Sciatic nerve (tissue), 2 donors: ENCODE measurements at places on chromosomes 11 and 22. TPM values are rescaled to one million over a fixed set of nuclear protein-coding genes. Genes with fewer than 3 reads are reported as not detected.

GRCh38 chr11:124760205-124760652, 1.9 kb downstream of the ESAM start:
- DNase-seq: no peak

DNA sequence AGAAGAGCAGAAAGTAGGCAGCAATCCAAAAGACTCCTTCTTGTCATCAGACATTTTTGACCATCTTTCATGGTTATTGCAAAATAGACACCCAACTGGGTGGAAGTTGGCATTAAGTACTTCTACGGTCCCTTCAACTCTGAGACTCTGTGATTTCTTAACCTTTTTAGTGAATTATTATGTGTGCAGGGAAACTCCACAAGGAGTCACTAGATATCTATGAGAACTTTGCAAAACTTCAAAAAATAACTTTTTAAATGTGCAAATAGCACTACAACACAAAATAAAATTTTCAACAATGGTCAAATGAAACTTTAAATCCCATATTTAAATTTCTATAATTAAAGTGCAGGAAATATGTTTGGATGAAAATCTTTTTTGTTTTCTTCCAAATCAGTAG, 88.7 kb downstream of the SLC17A6 start:
- no peak for DNase-seq

DNA sequence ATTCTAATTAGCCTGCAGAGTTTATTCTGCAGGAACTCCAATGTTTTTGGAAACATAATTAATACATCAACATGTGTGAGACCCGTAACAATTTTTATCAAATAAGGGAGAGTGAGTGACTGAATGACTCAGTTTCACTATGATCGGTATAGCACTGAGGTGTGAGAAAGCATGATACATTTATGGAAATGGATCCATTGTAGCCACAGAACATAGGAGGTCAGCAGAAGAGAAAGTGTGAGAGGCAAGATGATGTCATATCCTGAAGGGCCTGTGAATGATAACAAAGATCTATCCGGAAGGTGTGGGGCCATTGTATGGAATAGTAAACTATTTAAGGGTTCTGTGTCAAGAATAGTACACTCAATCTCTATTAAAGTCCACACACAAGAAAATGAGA, 1406.1 kb upstream of the TENM4 start:
- no peak for DNase-seq

DNA sequence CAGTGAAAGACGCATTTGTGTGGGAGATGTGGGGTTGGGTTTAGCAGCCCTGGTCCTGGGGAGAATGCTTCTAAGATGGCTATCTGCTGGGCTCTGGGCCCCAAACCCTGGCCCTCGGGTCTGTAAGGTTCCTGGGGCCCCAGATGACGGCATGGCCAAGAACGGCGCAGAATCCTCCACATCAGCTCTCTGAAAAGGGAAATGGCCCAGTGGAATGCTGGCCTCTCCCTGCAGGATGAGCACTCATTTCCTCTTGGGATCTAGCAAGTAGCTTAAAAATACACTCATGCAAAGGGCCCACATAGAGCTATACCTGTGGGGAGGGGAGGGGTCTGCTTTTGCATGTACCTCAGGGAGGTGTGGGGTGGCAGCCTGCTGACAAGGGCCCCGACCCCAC, 37.5 kb upstream of the LINC01488 start:
- DNase-seq: no peak

DNA sequence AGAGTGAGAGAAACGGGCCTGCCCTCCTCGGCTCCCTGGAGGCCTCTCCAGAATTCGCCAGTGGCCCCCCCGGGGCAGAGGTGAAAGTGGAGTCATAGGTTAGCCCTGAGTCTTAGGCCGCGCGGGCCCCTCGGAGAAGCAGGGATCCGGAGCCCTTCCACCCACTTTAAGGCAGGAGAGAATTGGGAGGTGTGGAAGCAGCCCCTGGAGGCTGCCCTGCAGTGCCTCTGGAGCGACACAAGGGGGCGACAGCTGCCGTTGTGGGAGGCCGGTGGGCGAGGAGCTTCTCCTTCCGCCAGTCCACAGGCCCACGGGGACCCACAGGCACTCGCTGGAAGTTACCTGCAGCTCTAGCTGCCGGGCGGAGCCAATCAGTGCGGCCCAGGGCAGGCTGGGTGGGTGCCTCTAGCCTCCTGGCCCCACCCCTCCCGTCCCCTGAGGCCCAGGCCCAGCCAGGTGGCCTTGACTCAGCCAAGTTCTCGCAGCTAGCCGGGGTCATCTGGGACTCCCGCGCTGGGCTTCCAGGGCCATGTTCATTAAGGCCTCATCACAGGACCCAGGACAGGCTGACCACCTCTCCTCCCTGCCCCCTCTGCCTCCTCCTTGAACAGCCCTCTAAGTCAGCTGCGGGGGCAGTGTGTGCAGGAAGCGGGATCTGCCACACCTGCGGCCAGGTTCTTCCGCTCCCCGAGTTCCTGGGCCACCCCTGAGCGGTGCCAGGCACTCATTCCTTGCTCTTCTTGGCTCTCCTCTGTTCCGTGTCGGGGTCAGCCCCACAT, 5.0 kb downstream of the DGKZ start:
- DNase-seq: no peak

- no peak for DNase-seq
Measured at GRCh38 chr22:38724926-38725571, 19.3 kb downstream of the GTPBP1 start.

GRCh38 chr11:69704508-69705253, 859 bp upstream of the FGF19 start:
- DNase-seq: no peak

GRCh38 chr11:10019906-10020682, 273.9 kb downstream of the SBF2 start:
- no peak for DNase-seq

- DNase-seq: no peak
Measured at GRCh38 chr11:120894202-120894985, 129.5 kb upstream of the TBCEL start.

GRCh38 chr22:33829546-33830280, 90.6 kb downstream of the LARGE1 start:
- DNase-seq: no peak

GRCh38 chr22:23113847-23114720, 27.7 kb downstream of the RSPH14 start:
- DNase-seq: no peak

DNA sequence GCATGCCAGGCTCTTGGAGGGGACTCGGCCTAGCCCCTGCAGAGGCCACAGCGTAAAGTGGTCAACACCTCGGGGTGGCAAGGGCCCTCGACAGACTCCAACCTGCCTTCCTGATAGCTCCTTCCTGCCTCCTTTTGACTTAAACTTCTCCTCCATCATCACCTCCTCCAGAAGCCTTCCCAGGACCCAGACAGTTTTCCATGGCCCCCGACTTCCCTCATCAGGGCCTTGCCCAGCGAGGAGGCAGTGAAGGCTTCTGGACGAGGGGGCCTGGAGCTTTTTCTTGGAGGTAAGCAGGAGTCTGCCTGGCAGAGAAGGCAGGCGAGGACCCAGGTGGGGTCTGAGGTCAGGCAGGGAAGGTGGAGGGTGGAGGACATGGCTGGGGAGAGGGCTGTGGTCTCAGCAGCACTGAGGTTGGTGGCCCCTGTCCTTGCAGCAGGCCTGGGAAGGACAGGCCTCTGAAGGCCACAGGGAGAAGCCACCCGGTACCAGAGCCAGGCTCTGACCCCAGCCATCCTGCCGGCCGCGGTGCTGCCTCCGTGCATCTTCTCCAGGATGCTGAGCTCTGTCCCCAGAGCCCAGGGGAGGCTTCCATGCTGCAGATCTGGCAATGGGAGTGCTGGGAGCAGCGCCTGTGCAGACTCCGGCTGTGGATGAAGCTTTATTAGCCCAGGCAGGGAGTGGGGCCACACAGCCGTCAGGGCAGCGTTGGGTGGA, 81.4 kb downstream of the WNT7B start:
- DNase-seq: no peak

- DNase-seq: no peak
Measured at GRCh38 chr11:58765078-58765477, 33.3 kb upstream of the GLYAT start.

- DNase-seq: no peak
Measured at GRCh38 chr11:122197066-122197987, 81.3 kb upstream of the BLID start.

- no peak for DNase-seq
Measured at GRCh38 chr22:23376256-23376655, 195.9 kb downstream of the BCR start.

GRCh38 chr22:23544852-23545251, 35.2 kb downstream of the IGLL1 start:
- no peak for DNase-seq

GRCh38 chr22:33090836-33091235, 32.7 kb upstream of the SYN3 start:
- DNase-seq: no peak

DNA sequence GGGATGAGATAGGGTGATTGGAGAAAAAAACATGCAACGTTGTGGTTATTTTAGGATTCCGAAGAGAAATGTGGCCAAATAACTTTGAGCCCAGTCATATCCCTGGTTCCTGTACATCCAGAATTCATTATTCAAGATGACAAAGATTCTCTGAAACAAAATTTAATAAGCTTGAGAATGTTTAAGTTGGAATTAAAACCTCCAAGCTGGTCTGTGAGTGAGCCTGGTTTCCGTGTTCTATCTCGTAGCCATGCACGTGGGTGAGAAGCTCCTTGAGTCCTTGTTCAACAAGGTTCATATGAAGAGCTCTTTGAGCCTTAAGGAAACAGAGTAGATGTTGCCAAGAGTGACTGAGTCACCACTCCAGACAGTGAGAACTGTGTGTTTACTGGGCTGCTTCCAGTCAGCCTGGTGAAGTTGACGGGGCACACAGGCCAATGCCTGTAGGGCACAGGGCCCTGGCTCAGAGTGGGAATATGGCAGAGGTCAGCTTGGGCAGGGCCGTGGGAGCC, 206.5 kb downstream of the NAV2 start:
- no peak for DNase-seq

Gene FGF19
- not detected for total RNA-seq

Gene MARK2
- total RNA-seq: 29.8 TPM

Gene CASP5
- total RNA-seq: 0.76 TPM

Gene MYOD1
- total RNA-seq: not detected

Gene UBQLNL
- total RNA-seq: 1.5 TPM

Gene APOA4
- total RNA-seq: not detected

Gene SHISAL1
- 2.1 TPM for total RNA-seq

Gene APOL5
- total RNA-seq: not detected

Gene TAGLN
- total RNA-seq: 1,988 TPM

Gene SHANK2
- 3.7 TPM for total RNA-seq
